ENCODE measurements at places on chromosomes 2 and 18.

DNA sequence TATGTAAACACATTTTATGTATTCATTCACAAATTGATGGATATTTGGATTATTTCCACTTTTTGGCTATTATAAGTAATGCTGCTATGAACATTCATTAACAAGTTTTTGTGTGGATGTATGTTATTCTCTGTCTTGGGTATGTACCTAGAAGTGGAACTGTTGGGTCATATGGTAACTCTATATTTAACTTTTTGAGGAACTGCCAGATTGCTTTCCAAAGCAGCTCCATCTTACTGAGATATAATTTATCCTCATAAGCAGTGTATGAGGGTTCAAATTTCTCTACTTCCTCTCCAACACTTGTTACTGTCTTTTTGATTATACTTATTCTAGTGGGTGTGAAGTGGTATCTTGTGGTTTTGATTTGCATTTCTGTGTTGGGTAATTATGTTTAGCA lies 7.1 kb upstream of the EML6 start:
- DNase-seq = no peak

- no peak for DNase-seq
Observed at GRCh38 chr2:24513281-24514071, 22.4 kb downstream of the NCOA1 start.

DNA sequence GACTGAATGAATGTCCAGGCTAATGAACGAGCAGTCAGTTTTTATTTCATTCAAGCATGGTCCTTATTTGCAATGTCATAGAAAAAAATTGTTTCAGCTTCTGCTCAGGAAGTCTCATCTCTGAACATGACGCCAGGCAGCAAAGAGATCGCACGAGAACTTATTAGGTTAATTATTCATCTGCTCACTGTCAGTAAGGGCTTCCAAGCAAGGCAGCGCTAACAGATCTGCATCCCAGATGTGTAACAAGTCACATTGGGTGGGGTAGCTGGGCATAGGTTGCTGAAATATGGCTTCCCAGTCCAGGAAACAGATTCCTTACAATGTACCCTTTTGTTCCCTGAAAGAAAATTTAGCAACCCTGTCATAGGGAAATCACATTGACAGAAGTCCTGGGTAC lies 63.5 kb downstream of the ANKRD44 start:
- DNase-seq = no peak

- DNase-seq = no peak
Observed at GRCh38 chr2:133927894-133928293, 326.0 kb upstream of the MGAT5 start.

- no peak for DNase-seq
Observed at GRCh38 chr2:162062559-162062958, 11.5 kb downstream of the DPP4 start.

- DNase-seq = no peak
Observed at GRCh38 chr2:23585273-23586170, 200.5 kb downstream of the KLHL29 start.

- DNase-seq = no peak
Observed at GRCh38 chr2:31049916-31050588, 88.2 kb downstream of the GALNT14 start.

DNA sequence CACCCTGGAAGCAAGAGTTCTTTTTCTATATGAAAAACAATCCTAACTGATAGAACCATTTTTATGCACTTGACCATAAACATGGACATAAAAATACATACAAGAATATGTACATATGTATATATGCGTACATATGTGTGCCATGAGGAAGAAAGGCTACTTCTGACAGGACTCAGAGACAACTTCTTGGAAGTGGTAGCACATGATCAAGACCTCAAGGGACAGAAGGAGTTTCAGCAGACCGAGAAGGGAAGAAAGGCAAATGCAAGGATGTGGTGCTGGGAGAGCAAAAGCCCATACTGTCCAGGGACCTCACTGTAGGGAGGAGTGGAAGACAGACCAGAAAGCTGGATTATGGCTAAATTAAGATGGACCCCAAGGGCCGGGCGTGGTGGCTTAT lies 11.4 kb upstream of the NPAS2 start:
- DNase-seq = no peak

- DNase-seq = no peak
Observed at GRCh38 chr2:33559328-33559727, 39.8 kb downstream of the FAM98A start.

DNA sequence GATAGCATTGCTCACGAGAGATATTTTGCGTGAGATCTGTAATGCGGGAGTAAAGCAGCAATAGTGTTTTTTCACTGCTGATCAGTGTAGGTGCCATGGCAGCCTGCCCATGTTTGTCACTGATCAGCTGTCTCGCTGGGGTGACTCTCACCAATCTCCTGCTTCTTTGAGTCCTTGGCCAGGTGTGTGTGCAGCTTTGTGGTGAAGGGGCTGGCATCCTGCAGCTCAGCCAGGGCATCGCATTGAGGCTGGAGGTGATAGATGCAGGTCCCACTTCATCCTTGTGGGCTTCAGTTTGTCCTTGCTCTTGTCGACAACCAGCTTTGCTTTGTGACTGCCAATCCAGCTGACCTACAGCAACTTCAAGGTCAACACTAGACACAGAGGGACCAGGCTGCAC lies 258.3 kb upstream of the CXCR4 start:
- DNase-seq = no peak

- DNase-seq = no peak
Observed at GRCh38 chr18:58625839-58626238, 3.1 kb downstream of the ALPK2 start.

- no peak for DNase-seq
Observed at GRCh38 chr18:6830916-6831315, 101.4 kb downstream of the ARHGAP28 start.

DNA sequence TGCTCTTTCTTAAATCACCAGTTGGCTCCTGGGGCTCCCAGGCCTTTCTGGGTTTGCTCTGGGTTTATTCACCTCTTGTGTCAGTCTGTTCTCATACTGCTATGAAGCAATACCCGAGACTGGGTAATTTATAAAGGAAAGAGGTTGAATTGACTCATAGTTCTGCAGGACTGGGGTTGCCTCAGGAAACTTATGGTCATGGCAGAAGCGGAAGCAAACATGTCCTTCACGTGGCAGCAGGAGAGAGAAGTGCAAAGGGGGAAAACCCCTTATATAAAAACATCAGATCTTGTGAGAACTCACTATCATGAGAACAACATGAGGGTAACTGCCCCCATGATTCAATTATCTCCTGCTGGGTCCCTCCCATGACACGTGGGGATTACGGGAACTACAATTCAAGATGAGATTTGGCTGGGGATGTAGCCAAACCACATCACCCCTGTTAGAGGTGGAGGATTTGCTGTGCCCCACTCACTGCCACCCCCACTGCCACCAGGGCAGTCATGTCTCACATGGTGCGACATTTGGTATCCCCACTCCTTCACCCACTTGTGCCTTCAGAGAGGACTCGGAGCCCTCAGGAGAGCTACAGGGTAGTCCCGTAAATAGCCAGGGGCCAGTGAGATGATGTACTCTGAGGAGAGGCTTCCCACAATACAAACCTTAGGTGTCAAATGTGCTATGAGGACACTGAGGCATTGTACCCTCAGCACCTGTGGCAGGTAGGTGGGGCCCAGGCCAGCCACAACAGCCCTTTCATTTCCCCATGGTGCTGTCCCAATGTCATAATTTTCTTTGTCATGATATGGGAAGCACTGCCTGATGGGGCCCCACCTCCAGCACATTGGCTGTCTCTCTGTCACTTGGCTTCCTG lies 35.7 kb downstream of the CDC42EP3 start:
- no peak for DNase-seq

DNA sequence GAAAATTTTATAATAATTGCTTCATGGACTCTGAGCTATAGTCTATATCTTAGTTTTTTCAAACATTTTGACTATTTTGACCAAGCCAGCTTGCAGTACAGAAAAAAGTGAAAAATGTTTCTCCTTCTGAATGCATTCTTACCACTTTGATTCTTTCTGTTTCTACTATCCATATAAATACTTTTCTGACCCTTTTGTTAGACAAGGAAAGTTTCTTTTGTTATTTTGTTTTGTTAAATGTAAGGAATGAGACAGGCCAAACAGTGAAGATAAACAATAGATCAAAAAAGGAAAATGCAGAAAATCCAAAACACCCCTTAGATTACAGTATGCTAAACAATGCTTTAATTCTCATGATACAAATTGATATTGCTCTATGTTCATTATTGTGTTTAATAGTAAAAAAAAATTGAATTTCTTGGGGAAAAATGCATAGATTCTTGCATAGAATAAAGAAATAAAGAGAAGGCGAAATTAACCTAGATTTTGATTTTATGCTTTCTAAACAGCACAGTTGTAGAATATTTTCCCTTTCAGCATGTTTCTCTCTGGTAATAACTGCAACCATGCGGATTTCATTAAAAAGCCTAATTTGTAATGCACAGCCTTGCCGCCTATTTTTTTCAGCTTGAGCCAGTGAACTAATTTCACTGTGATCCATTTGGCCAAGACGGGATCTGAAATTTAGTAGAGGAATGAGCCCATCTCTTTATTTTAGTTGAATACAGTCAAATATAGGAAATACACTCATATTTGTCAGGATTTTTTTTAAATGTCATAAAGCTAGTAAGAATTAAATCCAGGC lies 976 bp downstream of the TNFAIP6 start:
- no peak for DNase-seq

GRCh38 chr2:147348931-147349555 lies 495.8 kb upstream of the ACVR2A start:
- no peak for DNase-seq

DNA sequence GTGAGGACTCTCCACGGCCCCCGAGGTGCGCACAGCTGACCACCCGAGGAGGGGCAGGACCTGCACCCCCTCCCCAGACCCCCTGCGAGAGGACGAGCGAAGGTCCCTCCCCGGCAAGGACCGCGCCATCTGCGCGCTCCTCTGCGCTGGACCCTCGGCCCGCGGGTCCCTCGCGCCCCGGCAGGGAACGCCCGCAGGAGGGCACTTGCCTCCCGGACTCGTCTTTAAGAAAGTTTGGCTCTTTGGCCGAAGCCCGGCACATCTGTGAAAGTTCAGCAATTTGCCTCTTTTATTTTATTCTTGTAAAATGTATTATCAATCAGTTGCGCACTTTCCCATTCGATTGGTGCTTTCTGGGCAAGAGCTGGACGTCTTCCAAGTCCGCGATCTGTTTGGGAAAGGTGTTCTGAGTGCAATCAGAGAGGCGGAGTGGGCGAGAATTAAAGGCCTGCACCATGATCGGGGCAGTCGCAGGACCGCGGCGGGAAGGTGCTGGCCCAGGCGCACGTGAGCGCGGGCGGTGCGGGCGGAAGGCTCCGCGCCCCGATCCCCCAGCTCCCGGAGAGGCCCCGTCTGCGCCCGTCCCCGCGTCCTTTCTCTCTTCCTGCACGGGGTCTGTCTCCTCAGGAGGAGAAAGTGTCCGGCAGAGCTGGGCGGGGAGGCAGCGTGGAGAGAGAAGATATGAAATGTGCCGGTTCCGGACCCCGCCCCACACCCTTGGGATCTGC lies 1.6 kb upstream of the ALKAL2 start:
- no peak for DNase-seq

DNA sequence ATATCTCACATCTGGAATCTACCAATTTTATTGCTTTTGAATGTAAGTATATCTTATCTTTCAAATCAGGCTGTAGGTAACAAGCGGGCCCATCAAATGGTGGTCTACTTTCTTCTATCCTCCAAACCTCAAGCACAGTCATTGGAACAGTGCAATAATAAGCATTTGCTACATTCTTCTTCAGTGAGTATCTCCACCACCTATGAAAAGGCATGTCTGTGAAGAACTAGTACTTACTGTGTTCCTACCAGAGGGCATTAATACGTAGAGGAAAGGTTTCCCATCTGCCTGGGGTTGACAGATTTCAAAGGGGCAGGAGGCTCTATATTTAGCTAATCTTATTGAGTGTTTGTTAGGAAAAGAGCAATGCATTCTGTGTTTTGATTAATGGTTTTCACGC lies 411.1 kb downstream of the NCKAP5 start:
- DNase-seq = no peak

GRCh38 chr2:172953970-172954852 lies 121.4 kb upstream of the MAP3K20 start:
- no peak for DNase-seq

GRCh38 chr2:184030989-184031388 lies 567.3 kb upstream of the ZNF804A start:
- DNase-seq = no peak

DNA sequence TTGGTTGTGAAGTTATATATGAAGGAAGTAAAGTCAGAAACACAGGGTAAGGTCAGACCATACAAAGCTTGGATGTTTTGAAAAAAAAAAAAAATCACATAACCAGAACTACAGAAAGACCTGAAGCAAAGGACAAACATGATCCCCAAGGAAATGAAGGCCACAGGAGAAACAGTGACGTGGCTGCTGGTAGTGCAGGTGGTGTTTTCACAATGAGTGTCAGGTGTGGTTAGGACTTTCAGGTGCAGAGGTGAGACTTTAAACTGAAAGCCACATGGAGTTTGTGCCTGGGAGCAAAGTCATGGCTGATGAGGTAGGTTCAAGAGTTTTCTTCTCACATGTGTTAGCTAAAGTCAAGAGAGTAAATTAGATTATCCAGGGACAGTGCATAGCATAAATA lies 270.7 kb downstream of the PIEZO2 start:
- DNase-seq = no peak

GRCh38 chr2:33395655-33396249 lies 80.7 kb upstream of the RASGRP3 start:
- peak; percentile 64 for DNase-seq

DNA sequence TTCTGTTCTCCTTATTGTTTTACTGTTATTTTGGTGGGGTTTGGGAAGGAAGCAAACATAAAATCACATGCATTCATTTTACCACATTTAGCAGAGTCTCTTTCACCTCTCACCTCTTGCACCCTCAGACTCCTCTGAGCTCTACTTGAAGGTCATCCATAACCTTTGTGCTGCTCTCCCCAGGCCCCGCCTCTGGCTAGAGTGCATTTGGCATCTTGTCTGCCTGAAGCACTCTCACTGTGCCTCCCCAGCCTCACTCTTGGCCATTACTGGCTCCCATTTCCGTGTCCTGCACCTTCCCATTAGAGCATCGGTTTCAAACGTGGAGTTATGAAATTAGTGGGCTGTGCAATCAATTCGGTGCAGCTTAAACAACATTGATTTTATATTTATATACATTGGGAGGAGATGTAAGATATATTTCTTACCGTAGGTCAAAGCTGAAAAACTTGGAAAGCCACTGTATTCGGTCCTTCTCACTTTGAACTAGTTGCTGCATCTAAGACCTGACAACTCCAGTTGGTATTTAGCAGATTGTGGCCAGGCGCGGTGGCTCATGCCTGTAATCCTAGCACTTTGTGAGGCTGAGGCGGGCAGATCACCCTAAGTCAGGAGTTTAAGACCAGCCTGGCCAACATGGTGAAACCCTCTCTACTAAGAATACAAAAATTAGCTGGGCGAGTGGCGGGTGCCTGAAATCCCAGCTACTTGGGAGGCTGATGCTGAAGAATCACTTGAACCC lies 6.9 kb upstream of the ZFAND2B start:
- DNase-seq = no peak

GRCh38 chr2:98917031-98917471 lies 19.0 kb downstream of the CRACDL start:
- no peak for DNase-seq

- DNase-seq = peak; percentile 78
Observed at GRCh38 chr2:20447437-20448245, 767 bp downstream of the RHOB start.

Data from erythroblast (primary cell).